Astrocyte of the cerebellum (primary cell): ENCODE measurements at places on chromosomes 1 and 21.

GRCh38 chr1:27111626-27112573, 43.0 kb downstream of the SLC9A1 start:
- peak; percentile 81 for DNase-seq

DNA sequence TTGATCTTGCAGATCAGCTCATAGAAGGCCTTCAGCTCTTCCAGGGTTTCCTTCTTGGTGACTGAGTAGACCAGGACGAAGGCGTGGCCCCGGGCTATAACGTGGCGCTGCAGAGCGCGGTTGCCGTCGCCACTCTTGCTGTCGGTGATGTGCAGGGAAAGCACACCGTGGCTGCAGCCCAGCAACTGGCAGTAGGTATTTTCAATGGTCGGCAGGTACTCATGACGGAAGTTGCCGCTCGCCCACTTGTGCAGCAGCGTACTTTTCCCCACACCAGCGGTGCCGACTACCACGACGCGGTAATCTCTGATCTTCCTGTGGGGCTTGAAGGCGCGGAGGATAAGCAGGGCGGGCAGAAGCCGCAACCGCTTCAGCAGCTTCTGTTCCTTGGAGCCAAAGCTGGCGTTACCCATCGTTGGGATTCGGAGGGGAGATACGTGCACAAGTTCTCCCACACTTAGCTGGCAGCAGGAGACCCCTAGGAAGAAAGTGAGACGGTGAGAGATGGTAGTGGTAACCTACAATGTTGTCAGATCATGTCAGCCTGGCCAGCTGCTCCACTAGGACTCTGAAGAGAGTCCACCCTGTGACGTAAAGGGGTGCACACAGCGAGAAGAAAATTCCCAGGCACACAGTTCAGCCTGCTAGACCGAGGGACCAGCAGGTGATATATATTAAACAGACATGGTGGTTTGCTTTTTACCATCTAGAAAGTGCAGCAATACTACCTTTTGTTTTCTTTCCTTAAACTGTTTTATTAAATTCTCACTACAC, 3.4 kb downstream of the DIRAS3 start:
- DNase-seq = no peak

GRCh38 chr1:226276077-226276682, 32.8 kb downstream of the LIN9 start:
- DNase-seq = no peak

GRCh38 chr1:46084553-46085451, 47.6 kb downstream of the PIK3R3 start:
- no peak for DNase-seq
